A549 treated with CORT108297 at 1 μM for 4 hours (cell line): ENCODE measurements at places on chromosomes 1 and 21. TPM values are rescaled to one million over a fixed set of nuclear protein-coding genes. Genes with fewer than 3 reads are reported as not detected.

GPATCH3 gene
- total RNA-seq = 8.9 to 11.8 TPM (median 10.7 TPM) in 5 replicates

TEX38 gene
- total RNA-seq = 0.15 TPM in 1 of 5 replicates, not detected in the others

CATSPERE gene
- 0.02 to 0.22 TPM (median 0.09 TPM) in 5 replicates for total RNA-seq

OLFML2B gene
- total RNA-seq = 0.39 to 0.49 TPM (median 0.47 TPM) in 5 replicates

CD1E gene
- total RNA-seq = not detected in 5 replicates

C1orf94 gene
- not detected in 5 replicates for total RNA-seq

FCMR gene
- total RNA-seq = 3.3 to 6.3 TPM (median 4.9 TPM) in 5 replicates

S100A8 gene
- total RNA-seq = not detected in 5 replicates

BMP8B gene
- 3.5 to 4.9 TPM (median 4.5 TPM) in 5 replicates for total RNA-seq

NTNG1 gene
- total RNA-seq = not detected in 5 replicates

APOBEC4 gene
- total RNA-seq = not detected in 5 replicates

FAM76A gene
- total RNA-seq = 5.0 to 6.2 TPM (median 5.3 TPM) in 5 replicates

ENAH gene
- total RNA-seq = 59.1 to 85.7 TPM (median 77.0 TPM) in 5 replicates

RNF186 gene
- not detected in 5 replicates for total RNA-seq

PADI1 gene
- total RNA-seq = 1.4 to 2.1 TPM (median 1.9 TPM) in 5 replicates

MANEAL gene
- total RNA-seq = 20.4 to 27.1 TPM (median 26.2 TPM) in 5 replicates

CNR2 gene
- not detected in 5 replicates for total RNA-seq

MAB21L3 gene
- total RNA-seq = not detected in 5 replicates

LIN28A gene
- total RNA-seq = 0.03 TPM in 1 of 5 replicates, not detected in the others

ICOSLG gene
- total RNA-seq = 2.1 to 3.3 TPM (median 3.1 TPM) in 5 replicates
